Stimulated activated CD4-positive, alpha-beta T cell treated with anti-CD3 and anti-CD28 coated beads, Interleukin-1b, Interleukin-23, amount 100 ng/mL, for 48 hours (primary cell): ENCODE measurements at places on chromosomes 7 and 10.
A peak's percentile ranks its signal among the peaks of the same experiment; 100 is the strongest.

- no peak for DNase-seq
Measured at GRCh38 chr7:2316578-2316977, 2.3 kb upstream of the SNX8 start.

DNA sequence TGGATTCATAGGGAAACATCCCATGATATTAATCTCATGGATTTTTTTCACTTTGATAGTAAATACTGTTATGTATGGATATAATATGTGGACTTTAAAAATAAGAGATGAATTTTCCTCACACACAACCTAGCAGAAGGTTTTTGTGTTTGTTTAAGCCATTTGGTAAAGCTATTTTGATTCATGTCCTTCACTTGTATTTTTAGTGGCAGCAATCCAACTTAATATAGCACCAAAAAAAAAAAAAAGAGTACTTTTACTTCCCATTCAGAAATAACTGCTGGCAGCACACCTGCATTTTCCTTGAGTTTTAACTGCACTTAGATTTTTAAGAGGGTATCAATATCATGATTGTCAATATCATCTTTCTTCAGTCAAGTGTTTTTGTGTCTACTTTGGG lies 60.0 kb downstream of the MCMBP start:
- DNase-seq, result no peak

DNA sequence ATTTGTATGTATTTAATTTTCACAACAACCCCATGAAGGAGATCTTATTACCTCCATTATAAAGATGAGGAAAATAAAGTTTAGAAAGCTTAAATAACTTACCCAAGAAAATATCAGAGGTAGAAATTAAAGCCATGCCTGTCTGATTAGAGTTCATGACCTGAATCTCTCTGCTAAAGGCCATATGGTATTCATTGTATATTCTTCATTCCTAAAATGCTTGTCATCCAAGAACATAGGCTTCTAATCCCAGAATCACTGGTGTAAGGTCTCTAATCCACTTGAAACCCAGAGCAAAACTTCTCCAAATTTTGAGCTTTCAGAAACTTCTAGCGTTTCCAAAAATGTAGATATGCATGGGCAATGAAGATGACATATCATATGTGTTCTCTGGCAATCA lies 72.3 kb upstream of the YAE1 start:
- DNase-seq, result no peak

DNA sequence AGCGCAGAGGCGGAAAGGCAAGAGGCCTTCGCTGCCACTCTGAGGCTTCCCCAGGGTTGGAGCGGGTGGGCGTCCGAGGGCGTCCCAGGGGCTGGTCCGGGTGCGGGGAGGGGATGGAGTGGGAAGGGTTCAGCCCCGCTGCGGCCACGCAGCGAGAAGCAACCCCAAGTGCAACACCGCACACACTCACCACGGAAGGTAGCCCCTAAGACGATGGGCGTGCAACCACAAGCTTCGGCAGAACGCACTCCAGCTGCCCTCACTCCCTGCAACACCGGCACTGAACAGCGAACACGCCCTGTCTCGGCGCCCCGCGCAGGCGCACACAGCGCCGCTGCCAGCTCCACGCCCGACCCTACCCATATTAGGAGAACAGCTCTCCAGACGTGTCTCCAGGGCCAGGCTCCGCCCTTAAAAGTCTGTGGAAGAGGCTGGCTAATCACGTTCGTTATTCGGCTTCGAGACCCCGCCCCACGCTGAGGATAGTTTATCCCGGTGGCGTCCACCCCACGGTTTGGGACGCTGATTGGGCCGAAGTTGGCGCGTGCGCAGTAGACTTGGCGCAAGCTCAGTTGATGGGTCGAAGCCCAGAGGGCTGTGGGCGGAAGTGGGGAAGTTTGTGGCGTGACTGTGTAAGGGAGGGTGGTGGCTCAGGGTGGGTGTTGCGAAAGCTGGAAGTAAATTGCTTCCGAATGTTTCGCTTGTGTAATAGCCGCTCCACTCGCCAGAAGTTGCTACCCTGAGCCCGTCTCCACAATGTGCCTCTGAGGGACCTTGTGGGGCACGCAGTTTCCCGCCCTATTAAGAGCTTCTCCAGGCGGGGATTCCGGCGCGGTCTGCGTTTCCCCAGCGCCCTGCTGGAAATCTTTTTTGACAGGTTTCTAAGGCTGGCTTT lies at the start of gene RSU1:
TSS of gene RSU1 (minus strand) at position 300 of the 895 bp plus-strand sequence. CDS start 343 bp downstream, outside the sequence.
- peak; percentile 100 for DNase-seq

DNA sequence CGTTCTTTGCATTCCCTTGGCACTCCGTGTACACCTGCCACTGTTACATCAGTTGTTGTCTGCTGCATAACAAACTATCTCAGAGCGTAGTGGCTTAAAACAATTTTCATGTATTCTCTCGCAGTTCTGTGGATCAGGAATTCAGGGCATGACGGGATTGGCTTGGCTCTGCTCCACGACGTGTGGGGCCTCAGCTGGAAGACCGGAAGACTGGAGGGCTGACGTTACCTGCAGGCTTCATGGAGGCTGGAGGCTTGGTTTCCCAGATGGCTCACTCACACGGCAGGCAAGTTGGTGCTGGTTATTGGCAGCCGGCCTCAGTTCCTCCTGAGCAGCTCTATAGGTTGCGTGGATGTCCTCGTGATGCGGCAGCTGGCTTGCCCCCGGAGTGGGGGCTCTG lies 25.5 kb downstream of the NYAP1 start:
- DNase-seq, result no peak

- no peak for DNase-seq
Measured at GRCh38 chr10:21326594-21327288, 198.7 kb downstream of the SKIDA1 start.

DNA sequence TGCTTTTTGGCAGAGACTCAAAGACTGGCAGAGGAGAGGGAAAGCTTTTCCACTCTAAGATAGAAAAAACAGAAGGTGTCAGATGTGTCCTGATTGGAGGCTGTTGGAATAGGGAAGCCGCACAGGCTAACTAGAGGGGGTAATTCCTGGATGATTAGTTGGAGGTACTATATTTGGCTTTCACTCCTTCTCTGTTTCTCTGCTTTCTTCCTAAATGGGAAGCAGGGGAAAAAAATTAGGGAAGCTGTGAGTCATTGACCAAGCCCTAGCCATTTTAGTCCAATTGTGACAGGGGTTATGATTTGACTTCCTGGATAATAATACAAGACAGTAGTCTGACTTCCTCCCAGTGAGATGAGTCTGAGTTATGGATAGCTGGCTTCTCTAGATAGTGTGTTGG lies 475.2 kb upstream of the CELF2 start:
- no peak for DNase-seq

- DNase-seq, result no peak
Measured at GRCh38 chr10:102120991-102121738, 997 bp upstream of the LDB1 start.

- peak; percentile 43 for DNase-seq
Measured at GRCh38 chr10:3806603-3807002, 21.6 kb upstream of the KLF6 start.

GRCh38 chr10:31136930-31137885 lies 105.5 kb upstream of the ZNF438 start:
- DNase-seq, result no peak

DNA sequence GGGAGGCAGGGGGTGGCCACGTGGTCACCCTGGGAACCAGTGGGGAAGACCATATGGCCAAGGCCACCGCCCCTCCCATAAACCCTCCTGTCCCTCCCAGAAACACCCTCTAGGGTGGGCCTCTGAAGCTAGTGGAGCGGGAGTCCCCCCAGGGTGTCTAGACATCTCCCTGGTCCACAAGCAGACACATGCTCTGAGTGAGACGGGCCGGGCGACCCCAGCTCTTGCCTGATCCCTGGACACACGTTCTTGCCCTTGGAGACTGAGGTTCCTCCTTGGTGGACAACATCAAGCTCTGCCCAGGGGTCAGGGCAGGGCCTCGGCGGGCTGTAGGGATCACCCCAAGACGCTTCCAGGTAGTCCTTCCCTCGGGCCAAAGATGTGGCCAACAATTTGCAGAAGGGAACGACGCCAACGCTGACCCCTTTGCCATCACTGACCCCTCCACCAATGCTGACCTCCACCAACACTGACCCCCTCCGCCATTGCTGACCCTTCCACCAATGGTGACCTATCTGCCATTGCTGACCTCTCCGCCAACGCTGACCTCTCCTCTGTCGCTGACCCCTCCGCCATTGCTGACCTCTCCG lies 57.1 kb downstream of the FOXL3 start:
- DNase-seq, result no peak

DNA sequence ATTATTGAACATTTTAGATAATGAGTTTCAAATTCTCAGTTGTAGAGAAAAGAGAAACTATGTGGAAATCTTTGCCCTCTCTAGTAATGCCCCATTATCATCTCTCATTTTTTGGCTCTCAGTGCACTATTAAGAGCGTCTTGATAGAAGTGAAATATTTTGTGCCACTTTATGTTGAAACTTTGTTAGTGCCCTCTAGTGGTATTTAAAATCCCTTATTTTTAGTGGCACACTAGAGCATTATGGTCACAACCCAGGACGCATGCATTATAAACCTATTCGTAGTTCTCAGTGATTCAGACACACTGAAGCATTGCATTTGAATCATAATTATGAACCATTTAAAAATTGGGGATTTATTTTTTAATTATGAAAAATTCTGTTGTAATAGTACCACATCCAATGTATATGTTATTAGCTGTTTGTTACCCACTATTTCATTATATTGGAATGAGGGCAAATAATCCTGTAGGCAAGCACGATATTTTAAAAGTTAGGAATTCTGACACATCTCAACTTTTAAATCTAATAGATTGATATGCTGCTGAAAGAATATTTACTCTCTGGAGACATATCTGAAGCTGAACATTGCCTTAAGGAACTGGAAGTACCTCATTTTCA lies 21.9 kb downstream of the PDCD4 start:
- no peak for DNase-seq

GRCh38 chr7:31885171-31885570 lies 185.0 kb downstream of the PDE1C start:
- no peak for DNase-seq

- no peak for DNase-seq
Measured at GRCh38 chr10:62166331-62167131, 102.1 kb downstream of the RTKN2 start.
